ENCODE measurements at places on chromosomes 11 and 22.

GRCh38 chr11:33980897-33981296, 70.6 kb upstream of the CAPRIN1 start:
- DNase-seq = no peak

DNA sequence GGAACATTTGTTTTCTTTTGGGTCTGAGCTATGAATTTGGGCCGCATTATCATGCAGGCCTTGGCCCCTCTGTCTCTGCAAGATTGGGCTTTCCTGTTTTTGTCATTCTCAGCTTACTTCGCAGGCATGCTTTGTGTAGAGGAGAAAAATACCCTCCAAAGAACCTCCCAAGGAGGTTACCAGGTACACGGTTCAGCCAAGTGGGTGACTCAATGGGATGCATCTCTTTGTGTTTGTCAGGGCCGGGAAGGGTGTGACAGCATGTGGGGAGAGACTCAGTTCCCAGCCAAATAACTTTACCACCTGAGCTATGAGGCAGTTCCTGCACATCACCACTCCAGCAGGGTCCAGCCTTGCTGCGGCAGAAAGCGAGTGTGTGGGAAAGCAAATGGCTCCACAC, 47.8 kb upstream of the CLDN5 start:
- no peak for DNase-seq

GRCh38 chr11:133816146-133816870, 29.0 kb downstream of the SPATA19 start:
- no peak for DNase-seq

DNA sequence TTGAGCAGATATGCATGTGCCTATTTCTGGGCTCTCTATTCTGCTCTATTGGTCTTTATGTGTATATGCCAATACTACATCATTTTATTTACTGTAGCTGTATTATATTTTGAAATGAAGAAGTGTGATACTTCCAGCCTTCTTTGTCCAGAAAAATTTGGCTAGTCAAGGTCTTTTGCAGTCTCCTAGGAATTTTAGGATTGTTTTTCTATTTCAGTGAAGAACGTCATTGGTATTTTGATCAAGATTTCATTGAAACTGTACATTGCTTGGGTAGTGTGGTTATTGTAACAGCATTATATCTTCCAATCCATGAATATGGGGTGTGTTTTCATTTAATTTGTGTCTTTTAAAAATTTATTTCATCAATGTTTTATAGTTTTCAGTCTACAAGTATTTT, 400.3 kb downstream of the AASDHPPT start:
- DNase-seq = no peak

DNA sequence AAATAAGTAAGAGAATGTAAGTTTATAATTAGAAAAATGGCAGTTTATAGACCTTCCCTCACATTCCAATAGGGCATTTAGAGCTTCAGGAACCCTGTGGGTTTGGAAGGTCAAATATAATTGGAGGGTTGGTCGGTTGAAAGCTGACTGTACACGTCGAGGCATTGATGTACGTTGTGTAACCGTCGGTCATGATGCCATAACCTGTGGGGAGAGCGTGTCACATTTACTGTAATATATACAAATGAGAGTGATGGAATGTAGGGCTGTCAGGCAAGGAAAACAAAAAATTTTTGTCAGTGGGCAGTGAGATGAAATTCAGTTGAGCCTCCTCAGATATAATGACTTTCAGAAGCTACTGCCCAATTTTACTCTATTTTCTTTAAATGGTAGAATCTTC, 88.5 kb downstream of the ARL14EP start:
- DNase-seq = no peak

DNA sequence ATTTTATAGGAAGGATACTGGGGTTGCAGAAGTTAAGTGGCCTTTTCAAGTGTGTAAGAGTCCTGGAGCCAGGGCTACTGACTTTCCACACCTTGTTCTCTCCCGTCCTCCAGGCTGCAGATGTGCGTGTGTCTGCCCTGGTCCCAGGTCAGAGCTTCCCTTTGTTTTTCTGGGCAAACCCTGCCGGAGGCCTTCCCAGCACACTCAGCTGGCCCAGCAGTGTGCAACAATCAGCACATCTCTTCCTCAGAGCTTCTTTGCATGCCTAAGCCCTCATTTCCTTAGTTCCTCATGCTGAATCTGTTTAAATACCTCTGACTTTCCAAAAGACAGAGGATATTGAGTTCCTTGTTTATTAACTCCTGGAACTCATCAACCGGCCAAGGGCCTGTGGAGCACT, 80.6 kb downstream of the KCNJ1 start:
- DNase-seq = no peak

GRCh38 chr22:47308886-47309285, 546.4 kb downstream of the TBC1D22A start:
- DNase-seq = no peak

DNA sequence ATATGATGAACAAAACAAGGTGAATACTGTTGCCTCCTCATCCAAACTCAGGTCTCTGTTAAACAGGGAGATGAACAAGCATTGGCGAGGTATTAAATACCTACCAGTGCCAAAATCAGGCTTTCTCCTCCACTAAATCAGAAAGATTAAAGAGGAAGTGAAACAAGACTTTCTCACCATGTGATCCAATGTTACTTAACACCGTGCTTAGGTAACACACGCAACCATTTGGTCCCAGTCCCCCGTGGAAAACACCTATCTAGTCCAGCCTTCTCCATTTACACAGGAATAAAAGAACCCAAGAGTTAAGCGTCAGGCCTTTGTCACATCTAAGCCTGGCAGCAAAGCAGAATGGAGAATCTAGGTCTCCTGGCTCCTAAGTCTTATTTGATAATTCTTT, 34.5 kb downstream of the TENM4 start:
- DNase-seq = no peak

- no peak for DNase-seq
Measured at GRCh38 chr22:22943521-22944267, 56.1 kb downstream of the IGLL5 start.

DNA sequence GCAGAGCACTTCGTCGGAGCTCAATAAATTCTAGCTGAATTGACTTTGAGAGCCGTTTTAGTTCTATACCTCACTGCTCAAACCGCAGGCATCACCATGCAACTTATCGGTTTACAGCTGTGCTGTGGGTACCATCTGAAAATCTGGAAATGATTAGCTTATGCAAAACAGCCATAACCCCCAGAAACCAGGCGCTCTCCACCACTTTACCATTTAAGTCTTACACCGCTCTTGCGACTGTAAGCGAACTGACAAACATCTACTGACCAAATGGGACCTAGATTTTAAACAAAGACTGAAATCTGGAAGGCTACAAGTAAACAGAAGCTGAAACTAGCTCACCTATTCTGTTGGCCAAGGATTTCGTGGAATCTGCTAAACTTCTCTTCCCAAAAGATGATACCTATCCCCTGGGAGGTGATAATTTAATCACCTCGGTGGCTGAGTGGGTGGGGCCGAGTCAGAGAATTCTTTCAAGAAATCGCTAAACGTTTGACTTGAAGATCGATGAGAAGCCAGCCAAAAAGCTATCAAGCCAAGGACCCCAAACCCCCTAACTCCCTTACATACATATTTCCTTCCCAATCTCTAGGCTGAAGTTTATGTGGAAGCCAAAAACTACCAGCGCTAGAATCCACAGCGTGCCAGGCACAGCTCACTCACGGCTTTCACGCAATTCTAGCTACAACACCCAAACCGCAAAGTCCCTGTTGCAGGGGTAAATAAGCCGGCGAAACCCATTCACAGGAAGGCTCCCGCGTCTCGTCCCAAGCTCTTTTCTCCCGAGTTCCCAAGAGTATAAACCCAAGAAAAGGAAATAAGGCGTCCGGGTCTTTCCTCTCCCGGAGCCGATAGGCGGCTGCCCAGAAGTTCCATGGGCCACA, 644 bp downstream of the SPTY2D1 start:
- DNase-seq = no peak

DNA sequence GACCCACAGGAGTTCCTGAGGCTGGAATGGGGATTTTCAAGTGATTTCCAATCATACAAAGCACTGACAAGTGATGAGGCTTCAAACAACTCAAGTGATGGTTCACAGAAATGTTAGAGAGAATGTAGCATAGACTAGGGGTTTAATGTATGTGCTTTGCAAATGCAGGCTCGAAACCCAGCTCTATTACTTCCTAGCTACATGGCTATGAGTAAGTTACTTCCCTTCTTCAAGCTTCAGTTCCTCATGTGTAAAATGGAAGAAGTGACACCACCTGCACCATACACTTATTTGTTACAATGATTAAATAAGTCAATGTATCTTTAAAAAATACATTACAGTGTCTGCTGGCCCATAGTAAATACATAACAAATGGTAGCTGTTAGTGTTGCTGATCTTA, 139.8 kb downstream of the CCDC81 start:
- DNase-seq = no peak

DNA sequence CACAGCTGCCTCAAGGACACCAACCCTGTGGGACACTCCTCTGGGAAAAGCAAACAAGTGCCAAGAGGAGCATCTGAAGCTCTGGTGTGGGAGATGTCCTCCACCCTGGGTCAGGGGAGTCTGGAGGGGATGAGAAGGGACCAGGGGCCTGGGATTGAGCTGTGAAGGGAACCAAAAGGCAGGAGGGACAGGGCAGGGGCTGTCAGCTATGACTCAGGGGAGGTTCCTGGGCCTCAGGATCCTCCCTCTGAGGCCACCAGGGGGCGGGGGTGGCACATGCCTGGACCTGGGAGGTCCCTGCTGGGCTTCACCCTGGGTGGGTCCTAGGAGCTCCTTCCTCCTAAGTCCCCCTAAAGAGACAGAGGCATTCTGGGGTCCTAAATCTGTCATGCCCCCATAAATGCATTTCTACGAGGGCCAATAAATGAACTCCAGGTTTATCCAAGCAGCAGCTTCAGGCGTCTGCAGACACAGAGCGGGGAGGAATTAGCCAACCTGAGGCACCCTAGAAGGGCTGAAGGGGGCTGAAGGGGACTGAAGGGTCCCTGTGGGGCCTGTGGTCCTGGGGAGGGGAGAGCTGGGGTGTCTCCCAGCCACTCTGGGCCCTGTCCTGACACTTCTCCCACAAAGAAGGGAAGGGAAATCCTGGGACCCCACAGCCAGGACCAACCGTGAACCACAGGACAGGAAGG, 31.9 kb upstream of the IGLL5 start:
- no peak for DNase-seq

DNA sequence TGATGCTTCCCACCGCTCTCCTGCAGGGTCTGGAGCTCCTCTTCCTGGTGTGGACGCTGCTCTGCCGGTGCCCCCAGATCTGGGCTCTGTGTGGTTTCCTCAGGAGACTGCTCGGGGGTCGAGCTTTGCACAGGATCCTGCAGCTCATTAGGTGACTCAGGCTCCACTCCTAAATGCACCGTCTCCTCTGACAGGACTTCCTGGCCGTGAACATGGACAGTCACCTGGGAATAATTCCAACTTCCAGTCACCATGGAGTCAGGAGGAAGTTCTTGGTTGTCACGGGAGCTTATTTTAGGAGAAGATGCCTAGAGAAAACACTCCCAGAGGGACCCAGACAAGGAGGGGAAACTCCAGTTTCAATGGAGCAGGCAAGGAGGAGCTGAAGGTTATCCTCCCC, 11.9 kb downstream of the ZNF202 start:
- no peak for DNase-seq

DNA sequence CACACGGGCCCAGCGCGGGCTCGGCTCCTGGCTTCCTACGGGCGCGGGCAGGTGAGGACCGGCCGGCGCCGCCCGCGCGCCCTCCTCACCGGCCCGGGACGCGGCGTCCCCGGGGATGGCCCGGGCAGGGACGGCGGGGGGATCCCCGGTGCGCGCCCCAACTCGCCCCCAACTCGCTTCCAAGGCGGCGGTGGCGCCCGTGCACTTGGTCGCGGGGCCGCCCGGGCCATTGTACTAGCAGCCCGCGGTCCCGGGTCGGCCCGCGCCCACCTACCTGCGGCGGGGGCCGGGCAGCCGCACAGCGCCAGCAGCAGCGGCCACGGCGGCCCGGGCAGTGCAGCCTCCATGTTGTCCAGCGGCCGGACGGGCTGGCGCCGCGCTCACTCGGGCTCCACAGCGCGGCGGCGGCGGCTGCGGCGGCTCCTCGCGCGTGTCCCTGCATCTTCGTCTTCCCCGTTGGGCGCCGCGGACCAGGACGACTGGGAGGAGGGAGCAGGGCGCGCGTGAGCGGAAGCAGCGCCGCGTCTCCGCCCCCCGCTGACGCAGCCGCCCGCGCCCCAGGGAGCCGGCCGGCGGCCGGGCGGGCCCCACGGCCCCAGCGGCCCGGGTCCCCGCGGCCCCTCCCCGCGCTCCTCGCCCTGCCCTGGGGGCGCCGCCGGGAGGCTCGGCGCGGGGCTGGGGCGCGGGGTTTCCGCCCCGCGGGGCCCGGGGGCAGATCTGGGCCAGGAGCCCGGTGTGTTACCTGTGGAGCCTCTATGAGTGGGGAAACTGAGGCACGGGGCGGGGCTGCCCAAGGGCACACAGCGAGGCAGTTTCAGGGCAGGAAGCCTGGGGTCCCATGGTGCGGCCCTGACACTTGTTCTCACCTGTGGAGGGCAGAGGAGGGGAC, 159.3 kb upstream of the GRK3 start:
- DNase-seq = no peak

GRCh38 chr11:128174465-128175291, 412.7 kb downstream of the ETS1 start:
- DNase-seq = no peak

DNA sequence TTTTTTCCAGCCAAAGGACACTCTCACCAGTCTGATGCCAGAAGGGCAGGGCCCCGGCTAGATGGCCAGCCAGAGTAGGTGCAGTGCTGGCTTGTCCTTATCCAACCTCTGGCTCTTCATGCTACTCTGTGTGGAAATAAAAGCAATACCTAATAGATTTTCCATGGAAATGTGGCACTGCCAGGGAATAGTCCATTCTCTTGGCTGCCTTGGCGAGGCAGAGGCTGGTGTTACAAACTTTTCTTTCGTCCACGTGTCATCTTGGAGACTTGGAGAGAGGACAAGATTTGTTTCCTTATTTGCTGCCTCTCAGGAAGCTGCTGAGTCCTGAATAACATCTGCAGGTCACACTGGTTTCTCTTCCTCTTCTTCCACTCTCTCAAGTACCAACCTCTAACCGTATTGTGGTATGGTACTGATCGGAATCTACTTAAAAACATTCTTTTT, 17.2 kb upstream of the C1QTNF4 start:
- DNase-seq = peak; percentile 14

DNA sequence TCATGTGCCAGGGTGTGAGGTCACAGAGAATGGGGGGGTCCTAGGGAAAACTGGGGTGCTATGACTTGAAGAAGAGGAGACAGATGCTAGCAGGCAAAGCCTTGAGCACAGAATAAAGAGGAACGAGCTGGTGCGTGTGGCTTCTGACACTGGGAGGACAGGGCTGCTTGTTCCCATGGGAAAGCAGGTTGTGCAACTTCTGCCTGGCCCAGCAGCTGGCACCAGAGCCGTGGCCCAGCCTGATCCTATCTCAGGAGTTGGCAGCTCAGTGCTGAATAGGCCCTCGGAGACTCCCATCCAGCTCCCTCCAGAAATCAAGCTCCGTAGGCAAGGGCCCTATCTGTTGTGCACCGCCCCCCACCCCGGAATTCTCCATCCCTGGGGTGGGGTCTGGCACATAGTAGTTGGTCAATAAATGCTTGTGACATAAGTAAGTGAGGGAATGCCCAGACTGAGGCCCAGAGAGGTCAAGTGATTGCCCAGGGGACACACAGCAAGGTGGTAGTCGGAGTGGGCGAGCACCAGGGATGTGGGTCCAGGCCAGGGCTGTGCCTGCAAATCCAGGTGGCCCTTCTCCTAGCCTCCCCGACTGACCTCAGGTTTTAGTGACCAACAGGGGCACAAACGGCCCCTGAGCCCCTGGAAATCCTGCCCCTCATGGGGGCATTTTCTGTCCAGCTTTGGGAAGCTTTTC, 19.5 kb upstream of the FADD start:
- DNase-seq = peak; percentile 77
